ENCODE measurements at places on chromosomes 5 and 9. TPM values are rescaled to one million over a fixed set of nuclear protein-coding genes. Genes with fewer than 3 reads are reported as not detected.

GRCh38 chr9:21969011-21969940, 24.9 kb downstream of the CDKN2A start:
- DNase-seq = no peak

DNA sequence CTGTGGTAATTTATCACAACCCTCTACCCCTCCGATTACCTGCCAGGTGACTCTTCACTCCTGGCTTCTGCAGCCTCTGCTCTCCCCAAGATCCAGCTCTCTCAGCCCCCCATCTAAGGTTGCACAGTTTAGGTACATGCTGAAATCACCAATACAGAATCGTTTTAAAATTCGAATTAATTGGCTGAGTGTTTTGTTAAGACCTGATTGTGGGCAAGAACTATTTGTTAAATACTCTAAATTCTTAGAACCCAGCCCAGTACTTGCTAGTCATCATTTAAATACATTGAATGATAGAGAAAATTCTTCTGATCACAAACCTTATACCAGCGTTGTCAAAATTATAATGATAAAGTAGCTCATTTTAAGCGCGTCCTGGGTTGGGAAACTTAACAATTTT, 147.5 kb upstream of the CDKN2B start:
- no peak for DNase-seq

GRCh38 chr5:150153957-150154617, 1.6 kb downstream of the PDGFRB start:
- peak; percentile 50 for DNase-seq

DNA sequence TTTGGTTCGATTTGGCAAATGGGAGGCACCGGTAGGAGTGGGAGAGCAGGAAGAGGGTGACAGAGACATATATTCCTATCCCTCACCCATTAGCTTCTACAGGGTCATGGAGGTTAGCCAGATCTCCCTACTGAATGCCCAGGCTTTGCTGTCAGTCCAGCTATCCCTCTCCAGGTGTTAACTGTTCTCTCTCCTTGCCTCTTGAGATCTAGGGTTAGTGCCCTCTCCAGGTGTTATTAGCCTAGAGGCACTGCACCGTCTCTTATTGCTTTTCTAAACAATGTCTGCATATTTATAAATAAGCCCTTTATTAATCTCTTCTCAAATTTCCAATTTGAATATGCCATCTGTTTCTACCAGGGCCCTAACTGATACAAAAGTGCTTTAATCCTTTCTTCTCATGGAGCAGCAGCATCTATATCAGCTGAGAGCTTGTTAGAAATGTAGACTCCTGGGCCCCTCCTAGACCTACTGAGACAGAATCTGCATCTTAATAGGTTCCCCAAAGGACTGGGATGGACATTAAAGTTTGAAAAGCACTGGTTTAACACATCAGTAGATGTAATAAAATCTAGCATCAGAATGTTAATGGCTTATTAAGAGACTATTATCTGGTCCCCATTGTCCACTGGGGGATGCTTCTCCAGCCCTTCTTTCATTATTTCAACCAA, 322.5 kb upstream of the SLC24A2 start:
- no peak for DNase-seq

The PRRX2 gene
- 12.7 TPM for total RNA-seq

The UBLCP1 gene
- total RNA-seq = 23.8 TPM
